ENCODE measurements at places on chromosomes 11 and 22.

DNA sequence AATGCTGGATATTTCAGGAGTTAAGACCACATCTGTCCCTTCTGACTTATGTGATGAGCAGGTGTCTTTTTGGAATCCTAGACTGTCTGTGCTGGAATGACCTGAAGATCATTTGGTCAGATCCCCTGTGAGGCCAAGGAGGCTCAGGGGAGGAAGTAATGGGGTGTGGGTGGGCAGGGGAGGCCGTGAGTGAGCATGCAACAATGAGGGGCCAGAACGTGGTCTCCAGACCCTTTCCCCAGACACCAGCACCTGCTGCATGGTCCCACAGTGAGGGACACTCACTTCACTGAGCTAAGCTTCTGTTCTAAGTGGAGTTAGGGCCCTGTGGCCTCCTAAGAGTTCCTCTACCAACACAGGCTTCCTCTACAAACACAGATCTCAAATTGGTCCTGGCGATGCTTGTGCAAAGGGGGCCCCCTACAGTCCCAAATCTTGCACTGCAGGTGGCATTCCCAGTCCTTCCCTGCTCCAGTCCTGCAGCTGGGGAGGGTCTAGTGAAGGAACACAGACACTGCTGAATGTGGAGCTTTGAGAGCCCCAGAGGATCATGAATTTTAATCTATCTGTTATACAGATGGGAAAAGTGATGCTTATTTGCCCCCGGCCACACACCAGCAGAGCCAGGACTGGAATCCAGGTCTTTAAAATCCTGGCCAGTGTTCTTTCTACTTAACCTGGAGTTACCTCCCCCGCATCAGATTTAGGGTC is 7.4 kb downstream of the USP2 start:
- DNase-seq, result no peak

- DNase-seq, result no peak
Observed at GRCh38 chr11:12478743-12479142, 101.4 kb downstream of the PARVA start.

- no peak for DNase-seq
Observed at GRCh38 chr11:72138821-72139390, 3.4 kb downstream of the FOLR3 start.

DNA sequence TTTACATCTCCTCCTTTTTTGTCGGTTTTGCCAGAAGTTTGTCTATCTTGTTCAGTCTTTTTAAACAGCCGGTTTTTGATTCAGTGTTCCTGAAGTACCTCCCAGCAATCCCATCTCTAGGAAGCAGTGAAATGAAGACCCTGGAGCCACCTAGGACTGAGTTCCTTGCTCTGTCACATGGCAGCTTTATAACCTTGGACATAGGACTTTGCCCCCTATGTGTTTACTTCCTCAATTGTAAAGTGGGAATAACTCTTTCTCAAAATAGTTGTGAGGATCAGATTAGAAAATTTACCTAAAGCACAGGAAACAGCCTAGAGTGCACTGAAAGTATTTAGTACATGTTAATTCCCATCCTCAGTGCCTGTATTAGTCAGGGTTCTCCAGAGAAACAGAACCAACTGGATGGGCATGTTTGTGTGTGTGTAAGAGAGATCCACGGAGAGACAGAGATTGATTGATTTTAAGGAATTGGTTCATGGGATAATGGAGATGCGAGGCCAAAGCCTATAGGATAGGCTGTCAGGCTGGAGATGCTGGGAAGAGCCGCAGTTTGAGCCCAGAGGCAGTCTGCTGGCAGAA is 20.0 kb downstream of the FAM83F start:
- no peak for DNase-seq

DNA sequence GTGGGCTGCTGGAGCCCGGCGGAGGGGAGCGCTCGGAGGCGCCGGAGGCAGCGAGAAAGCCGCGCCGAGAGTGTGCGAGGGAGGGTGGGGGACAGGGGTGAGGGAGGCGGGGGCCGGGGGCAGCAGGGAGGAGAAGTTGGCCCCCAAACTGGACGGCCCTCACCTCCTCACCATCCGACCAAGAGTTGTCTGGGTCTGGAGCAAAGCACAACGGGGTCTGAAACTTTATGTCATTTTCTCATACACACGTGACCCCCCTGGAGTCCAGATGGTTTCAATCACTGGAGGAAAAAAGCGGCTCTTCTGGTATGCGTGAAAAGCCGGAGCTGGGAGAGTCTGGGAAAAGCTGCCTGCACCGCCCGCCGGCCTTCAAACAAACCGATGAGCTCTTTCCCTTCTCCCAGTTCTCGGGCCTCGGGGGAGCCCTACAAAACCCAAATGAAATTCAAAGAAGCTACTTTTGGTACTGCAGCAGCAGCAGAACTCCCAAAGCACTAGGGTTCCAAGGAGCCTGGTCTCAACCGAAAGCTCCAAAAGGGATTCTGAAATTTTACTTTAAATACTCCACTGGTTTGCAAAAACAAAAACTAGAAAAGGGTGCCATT is 39.7 kb upstream of the AKIP1 start:
- DNase-seq, result no peak

- DNase-seq, result no peak
Observed at GRCh38 chr11:117600234-117600783, 196.7 kb downstream of the DSCAML1 start.

- DNase-seq, result no peak
Observed at GRCh38 chr11:107494055-107494454, 36.4 kb upstream of the CWF19L2 start.

DNA sequence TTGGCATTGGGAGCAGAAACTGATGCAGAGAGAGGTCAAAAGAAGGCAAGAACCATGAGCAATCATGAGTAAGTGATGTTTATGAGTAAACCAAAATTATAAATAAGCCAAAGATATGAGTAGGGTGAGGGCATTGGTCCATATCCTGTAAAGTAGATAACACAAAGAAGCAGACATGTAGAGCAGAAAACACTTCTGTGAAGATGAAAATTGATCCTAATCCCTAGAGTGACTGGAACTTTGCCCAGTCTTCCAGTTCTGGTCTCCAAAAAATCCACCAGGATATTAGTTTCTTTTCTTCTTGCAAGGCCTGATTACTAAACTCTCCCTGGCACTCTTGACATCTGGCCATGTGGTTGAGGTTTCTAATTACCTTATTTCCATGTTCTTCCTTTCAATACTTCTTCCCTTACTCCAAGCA is 13.7 kb upstream of the DRD2 start:
- DNase-seq, result no peak

GRCh38 chr22:27809226-27809603 is 7.7 kb upstream of the MN1 start:
- no peak for DNase-seq

DNA sequence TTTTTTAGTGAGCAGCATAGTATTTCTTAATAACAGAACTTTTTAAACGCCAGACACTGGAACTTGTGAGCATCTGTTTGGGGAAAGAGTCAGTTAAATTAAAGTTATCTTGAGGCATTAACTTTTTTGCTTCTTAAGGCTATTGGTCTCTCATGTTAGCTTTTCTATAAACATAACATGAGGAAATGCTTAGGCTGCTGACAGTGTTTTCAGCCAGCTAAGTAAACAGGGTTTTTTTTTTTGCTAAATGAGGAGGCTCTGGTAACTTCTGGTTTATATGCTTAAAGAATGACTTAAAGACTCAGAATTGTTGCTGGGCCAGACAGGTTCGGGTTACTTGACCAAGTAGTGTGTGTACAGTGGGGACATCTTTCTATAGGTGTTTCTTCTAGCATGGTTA is 95.8 kb upstream of the ALKBH3 start:
- DNase-seq, result no peak

- DNase-seq, result no peak
Observed at GRCh38 chr11:17917556-17917955, 95.3 kb downstream of the SERGEF start.

GRCh38 chr22:19700790-19701419 is 13.4 kb upstream of the SEPTIN5 start:
- no peak for DNase-seq
